Thoracic aorta (tissue), 2 donors: ENCODE measurements at places on chromosomes 7 and 10.

- DNase-seq: peak; percentile 51
These were observed 1.0 kb downstream of the UBTD1 start for GRCh38 chr10:97499561-97500296.

- DNase-seq: no peak
These were observed 207.4 kb downstream of the DNAJB6 start for GRCh38 chr7:157544226-157544625.

DNA sequence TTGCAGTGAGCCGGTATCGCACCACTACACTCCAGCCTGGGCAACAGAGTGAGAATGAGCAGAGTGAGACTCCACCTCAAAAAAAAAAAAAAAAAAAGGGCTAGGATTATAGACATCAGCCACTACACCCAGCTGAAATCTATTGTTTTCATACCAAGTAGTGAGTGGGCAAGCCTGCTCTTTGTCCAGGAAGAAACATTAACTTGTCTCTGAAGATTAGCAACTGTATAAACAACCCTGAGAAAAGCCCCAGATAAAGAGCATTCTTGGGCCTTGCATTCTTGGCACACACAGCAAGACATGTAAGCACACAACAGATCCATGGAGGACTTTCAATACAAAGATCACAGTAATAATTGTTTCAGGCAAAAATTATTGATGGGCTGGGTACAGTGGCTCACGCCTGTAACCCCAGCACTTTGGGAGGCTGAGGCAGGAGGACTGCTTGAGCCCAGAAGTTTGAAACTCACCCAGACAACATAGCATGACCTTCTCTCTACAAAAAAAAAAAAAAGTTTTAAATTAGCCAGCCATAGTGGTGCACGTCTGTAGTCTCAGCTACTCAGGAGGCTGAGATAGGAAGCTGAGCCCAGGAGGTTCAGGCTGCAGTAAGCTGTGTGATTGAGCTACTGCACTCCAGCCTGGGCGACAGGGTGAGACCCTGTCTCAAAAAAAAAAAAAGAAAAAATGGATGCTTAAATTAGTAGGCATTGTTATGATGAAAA lies 4.4 kb downstream of the PSPH start:
- no peak for DNase-seq

GRCh38 chr7:120988591-120989256 lies at the start of gene CPED1:
TSS of gene CPED1 (plus strand) at chr7:120988711. CDS start at chr7:120989622, 911 bp downstream.
- peak; percentile 43 for DNase-seq

DNA sequence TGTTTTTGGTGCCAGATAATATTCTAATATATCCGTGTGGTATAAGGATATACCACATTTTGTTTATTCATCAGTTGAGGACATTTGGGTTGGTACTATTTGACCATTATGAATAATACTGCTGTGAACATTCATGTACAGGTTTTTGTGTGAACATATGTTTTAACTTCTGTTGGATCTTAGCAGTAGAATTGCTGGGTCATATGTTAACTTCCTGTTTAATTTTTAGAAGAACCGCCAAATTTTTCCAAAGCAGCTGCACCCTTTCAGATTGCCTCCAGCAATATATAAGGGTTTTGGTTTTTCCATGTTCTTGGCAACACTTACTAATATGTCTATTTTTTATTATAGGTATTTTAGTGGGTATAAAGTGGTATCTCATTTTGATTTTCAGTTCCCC lies 22.8 kb downstream of the VPS26A start:
- no peak for DNase-seq

DNA sequence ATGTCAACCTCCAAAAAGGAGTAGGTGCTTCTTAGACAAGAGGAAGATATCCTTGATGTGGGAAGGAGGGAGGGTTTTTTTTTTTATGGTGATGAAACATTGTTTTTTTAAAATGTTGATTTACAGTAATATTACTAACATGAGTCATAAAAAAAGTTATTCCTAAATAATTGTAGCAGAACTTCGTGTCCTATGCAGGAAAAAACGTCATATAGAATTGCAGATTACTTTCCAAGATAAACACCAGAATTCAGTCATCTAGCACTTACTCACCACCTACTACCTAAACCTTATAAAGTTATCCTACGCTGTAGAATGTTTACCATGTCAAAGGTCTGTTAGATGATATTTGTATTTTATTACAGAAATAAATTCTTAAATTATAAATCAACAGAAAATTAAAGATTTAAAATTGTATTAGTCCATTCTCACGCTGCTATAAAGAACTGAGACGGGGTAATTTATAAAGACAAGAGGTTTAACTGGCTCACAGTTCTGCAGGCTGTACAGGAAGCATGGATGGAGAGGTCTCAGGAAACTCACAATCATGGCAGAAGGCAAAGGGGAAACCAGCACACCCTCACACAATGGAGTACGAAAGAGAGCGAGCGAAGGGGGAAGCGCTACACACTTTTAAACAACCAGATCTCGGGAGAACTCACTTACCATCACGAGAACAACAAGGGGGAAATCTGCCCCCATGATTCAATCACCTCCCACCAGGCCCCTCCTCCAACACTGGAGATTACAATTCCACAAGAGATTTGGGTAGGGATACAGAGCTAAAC lies 105.2 kb upstream of the NEBL start:
- DNase-seq: no peak

- DNase-seq: no peak
These were observed 36.8 kb downstream of the LRRC72 start for GRCh38 chr7:16563281-16564022.

- DNase-seq: no peak
These were observed 516.4 kb downstream of the GLRX3 start for GRCh38 chr10:130652544-130652943.
